ENCODE measurements at places on chromosomes 11 and 22.

GRCh38 chr11:93796441-93797231 is 12.6 kb downstream of the MED17 start:
- no peak for DNase-seq

DNA sequence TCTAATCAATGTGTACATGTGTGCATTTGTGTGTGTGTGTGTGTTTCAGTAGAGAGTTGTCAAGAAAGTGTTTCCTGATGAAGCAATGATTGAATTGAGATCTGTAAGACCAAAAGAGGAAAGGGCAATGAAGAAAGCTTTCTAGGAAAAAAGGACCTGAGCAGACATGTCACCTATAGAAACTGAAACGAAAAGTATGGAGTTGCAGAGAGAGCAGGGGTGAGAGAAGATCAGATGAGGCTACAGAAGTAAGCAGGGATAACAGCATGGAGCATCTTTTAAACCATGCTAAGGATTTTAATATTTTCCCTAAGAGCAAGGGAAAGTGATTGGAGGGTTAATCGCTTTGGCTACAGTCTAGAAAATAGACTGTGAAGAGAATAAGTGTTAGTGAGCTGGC is 1459.4 kb upstream of the TENM4 start:
- no peak for DNase-seq

- DNase-seq = no peak
These were observed 77.2 kb upstream of the ZBED5 start for GRCh38 chr11:10935015-10935559.

DNA sequence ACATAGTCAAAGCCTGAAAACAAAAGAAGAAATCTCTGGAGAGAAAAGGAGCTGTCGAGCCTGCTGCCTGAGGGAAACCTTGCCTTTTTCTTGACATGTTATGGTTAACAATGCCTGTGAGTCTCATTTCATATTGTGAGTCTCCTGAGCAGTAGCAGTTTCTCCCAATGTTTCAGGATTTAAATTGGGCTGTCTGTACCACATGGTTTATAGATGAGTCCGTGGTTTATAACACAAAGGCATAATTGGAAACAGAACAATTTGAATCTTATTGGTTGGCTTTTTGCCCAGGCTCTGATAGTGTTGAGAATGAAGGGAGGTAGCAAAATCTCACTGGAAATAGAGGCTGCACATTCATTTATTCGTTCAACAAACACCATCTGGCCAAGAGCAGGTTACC is 540.9 kb downstream of the RAB38 start:
- no peak for DNase-seq

DNA sequence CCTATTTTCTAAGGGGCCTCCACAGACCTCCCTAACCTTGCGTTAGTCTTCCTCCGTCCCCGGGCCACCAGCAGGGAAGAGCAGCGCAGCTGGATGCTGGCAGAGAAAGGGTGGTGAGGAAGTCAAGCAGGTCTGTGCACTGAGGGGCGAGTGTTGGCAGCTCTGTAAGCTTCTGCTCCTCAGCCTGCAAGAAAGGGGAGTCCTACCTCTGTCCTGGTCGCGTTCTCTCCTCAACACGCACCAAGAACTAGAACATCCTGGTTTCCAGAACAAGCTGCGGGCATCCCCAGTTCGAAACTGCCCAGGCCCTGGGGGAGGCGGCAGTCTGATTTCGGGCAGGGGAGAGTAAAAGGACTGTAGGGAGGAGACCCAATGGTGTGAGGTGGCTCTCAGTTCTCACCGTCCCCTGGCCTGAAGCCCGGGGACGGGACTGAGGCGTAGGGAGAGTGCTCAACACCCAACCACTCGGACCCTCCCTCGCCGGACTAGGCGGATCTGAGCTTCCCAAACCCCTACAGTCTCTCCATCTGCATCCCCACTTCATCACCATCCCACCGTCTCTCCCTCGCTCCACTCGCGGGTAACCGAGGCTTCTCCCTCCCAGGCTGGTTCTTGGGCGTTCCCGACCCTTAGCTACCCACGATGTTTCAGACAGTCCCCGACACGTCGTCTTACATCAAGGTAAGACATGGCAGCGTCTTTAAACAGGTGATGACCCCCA is 7.7 kb upstream of the FLI1 start:
- DNase-seq = no peak

DNA sequence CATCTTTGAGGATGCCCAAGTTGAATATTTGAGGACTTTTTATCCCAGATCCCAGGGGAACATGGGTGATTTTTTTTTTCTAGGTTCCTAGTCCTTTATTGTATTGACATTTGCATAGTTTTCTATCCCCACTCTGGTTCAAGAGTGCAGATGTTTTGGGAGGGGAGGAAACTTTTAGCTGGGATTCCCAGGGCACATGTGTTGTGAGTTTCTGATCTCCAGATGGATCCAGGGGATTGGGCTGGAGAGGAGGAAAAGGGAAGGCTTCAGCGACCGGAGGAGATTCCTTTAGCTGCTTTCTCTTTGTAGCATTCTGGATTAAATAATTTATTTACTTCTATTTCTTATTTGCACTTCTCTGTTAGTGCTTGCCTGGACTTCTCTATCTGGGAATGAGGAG is 14.7 kb upstream of the SORL1-AS1 start:
- DNase-seq = no peak
